Muscle of back (tissue), 13 donors: ENCODE measurements at places on chromosomes 1 and 21. TPM values are rescaled to one million over a fixed set of nuclear protein-coding genes. Genes with fewer than 3 reads are reported as not detected.

Gene INSRR
- 0.54 TPM for polyA plus RNA-seq

Gene CASP9
- 17.2 TPM for polyA plus RNA-seq

Gene DENND2C
- 11.3 TPM for polyA plus RNA-seq

Gene FMO4
- 5.1 TPM for polyA plus RNA-seq

Gene S100A7
- polyA plus RNA-seq = not detected

GRCh38 chr1:175892686-175893085, 149.3 kb upstream of the TNR start:
- no peak for DNase-seq

- no peak for DNase-seq
Measured at GRCh38 chr1:228314658-228315483, 91.8 kb downstream of the TRIM11 start.

- no peak for DNase-seq
Measured at GRCh38 chr1:153560771-153561465, 4.7 kb downstream of the S100A2 start.

DNA sequence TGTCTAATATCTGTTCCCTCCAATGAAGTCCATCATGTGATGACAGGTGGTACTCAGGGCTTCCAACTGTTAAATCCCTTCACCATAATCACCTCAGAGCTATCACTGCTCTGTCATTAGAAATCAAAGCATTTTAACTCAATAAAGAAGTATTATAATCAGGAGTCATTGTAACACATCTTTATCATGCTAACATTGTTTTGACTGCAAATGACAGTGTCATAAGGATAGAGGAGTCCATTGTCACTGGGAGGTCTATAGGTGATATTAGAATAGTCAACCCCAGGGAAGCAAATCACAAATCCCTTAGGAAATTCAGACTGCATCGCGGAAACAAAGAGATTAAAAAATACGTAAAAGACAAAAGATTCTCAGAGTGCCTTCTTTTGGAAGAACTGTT, 30.8 kb downstream of the LRRC53 start:
- DNase-seq = no peak

DNA sequence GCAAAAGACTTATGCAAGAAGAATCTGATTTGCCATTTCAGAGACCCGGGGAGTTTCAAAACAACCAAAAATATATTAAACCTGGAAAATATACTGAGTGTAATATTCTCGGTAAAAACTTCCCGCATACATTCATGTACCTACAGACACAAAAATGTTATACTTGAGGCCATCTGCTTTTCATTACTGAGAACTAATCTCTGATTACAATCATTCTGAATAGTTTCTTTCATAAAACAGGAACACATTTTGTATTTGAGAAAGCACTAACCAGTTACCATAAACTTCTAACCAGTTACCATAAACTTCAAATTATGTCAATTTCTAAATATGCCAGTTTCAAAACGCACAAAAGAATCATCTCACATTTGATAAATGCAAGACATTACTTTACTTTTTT, 7.8 kb downstream of the ZNHIT6 start:
- DNase-seq = no peak
